ENCODE measurements at places on chromosomes 1 and 21. TPM values are rescaled to one million over a fixed set of nuclear protein-coding genes. Genes with fewer than 3 reads are reported as not detected.

Gene ZNF648
- not detected for total RNA-seq

Gene SLC25A34
- total RNA-seq = 1.1 TPM

Gene INSRR
- total RNA-seq = not detected

Gene DNAJC6
- 2.2 TPM for total RNA-seq

Gene CFHR1
- 0.22 TPM for total RNA-seq

Gene SRSF11
- total RNA-seq = 78.9 TPM

Gene WDR26
- 27.0 TPM for total RNA-seq

Gene TMIGD3
- total RNA-seq = not detected

Gene RPE65
- total RNA-seq = not detected

Gene HSPA6
- total RNA-seq = 1.7 TPM

Gene CDA
- total RNA-seq = 0.96 TPM

Gene CREG1
- total RNA-seq = 93.8 TPM

Gene LCE2A
- not detected for total RNA-seq

DNA sequence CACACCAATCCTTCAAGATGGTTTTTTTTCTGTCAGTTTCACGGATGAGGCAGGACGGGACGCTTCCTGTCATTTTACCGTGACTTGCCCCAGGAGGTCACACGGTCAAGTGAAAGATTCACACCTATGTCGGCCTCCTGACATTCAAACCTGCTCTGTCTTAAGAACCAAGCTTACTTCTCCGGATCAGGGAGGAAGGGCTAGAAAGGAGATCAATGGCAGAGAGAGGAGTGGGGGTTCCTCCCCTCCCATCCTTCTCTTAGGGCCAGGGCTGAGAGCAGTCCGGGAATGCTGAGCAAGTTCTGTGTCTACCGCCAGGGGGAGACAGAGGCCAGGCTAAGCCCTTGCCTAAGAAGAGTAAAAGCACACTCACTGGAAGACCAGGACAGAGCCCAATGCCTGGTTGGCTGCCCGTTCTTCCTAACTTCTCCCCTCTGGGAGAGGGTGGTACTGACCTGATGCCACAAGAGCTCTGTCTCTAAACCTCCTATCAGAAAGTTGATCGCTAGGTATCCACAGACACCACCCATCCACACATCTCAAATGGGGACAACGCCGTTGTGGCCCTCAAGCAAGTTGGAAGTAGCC, 1.1 kb upstream of the PPM1J start:
- DNase-seq = peak; percentile 84

GRCh38 chr1:9440261-9440660, 99.0 kb upstream of the SLC25A33 start:
- no peak for DNase-seq

DNA sequence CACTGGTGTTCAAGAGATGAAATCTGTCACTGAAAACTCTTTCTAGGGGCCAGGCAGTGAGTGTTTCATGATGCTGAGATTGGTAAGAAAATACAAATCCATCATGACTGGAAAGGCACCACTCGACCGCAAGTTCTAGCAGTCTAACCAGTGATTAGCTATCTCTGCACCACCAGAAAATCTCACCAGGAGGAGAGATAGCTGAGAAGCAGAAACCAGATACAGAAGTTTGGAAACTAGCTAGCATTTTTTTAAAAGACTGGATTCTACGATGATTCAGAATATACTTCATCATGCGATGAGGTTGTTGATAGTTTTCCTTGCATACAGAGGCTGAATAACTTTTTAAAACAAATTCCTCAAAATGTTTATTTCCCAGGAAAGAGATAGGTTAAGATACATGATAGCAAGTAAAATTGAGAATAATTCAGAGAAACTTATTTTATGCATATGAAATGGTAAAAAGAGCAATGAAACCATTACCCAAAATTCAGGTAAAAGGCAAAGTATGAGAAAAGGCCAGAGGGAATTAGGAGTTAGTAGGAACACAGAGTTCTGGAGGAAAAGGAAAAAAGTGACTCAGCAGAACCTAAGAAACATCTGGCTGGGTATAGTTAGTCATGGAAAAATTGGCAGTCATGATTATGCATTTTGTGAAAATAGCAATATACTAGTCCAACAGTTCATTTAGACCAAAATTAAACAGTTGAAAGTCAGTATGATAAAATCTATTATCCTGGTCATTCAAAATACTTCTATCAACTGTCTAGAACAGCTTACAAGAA, 3.3 kb upstream of the F3 start:
- DNase-seq = peak; percentile 46

- no peak for DNase-seq
Measured at GRCh38 chr1:47367651-47368050, 34.1 kb downstream of the CMPK1 start.

DNA sequence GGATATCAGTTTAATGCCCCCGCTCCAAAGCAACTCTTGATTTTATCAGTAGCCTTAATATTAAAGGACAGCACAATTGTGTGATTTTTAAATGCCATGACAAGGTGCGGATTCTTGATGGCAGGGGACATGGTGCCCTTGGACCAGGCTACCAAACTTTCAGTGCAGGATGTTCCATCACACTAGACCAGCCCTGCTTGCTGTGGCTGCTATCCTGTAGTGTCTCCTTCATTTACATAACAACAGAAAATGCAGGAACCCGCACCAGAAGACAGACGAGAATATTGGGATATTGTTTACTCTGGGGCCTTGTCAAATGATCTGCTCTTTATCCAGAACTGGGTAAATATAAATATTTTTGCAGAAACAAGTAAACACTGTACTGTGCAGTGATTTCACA, 229.3 kb upstream of the PKN2 start:
- DNase-seq = no peak

DNA sequence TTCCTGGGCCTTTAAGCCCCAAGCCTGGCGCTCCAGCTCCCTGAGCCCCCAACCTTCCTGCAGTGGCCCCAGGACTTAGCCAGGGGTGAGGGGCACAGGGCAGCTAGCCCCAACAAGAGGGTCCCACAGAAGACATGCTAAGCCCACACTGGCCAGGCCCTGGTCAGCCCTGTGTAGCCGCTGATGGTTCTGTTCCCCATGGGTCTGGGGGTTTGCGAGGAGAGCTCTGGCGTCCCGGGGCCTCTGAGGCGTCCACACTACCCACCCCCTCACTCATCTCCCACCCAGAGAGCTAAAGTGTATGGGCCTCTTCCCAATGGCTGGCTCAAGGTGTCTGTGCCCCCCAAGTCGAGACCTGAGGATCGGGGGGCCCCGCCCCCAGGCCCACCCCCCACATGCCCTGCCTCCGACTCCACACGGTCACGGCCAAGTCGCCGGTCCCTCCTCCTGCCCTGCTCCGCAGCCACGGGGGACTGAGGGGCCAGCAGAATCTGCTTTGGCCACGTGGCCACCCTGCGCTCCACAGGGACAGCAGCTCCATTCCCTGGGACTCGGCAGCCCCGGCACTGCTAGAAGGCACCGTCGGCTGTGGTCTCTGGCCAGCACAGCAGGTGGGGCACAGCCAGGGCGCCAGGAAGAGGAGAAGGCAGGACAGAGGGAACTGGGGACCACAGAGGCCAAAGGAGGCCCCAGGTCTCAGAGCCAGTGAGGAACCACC, 7.8 kb downstream of the TNFRSF18 start:
- no peak for DNase-seq

GRCh38 chr1:1210726-1211540, 3.0 kb downstream of the TNFRSF4 start:
- DNase-seq = no peak

- DNase-seq = no peak
Measured at GRCh38 chr1:232476538-232476950, 153.4 kb downstream of the SIPA1L2 start.

DNA sequence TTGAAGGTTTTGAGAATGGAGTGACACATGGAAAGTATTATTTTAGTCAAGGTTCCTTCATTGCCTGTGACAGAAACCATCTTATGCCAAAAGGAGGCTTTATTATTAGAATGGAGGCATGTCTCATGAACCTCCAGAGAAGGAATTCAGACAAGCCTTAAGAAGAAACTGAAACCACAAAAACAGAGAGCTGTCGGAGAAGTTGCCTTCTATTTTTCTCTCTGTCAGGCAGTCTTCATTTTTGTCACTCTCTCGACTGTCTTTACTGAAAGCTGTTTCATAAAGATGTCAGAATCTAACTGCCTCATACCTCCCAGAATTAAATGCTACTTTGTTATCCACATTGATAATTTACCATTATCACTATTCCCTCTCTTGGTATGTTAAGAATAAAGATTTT, 434.7 kb upstream of the ADGRL4 start:
- no peak for DNase-seq

DNA sequence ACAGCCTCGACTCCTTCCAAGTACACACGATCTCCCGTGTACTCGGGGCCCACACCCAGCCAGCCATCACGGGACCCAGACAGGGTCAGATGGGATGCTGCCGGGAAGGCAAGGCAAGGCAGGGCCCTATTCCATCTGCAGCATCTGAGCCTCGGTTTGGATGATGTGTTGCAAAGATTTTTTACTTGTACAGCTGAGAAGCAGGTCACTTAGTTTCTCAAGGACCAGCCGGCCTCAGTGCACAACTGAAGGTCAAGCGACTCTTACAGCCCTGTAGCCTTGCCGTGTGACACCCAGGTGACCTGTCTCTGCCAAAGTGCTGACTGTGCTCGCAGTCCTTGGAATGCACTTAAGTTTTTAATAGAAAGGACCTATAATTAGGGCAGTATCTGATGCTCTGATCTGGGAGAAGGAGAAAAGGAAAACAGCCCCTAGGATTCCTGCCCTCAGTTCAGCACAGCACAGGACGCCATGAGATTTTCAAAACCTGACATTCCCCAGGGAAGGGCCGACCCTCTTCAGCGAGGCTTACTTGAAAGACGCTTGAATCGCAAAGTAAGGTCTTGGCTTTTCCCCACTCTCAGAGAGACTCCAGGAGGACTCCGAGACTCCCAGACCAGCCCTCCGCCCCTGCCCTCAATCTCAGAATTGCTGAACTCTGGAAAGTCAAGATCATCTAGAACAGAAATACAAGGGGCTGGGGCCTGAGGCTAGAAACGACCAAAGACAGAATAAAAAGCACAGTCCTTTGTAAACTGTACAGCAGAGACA, 1.3 kb downstream of the GPR157 start:
- DNase-seq = no peak

GRCh38 chr1:209072481-209072880, 511.0 kb upstream of the CAMK1G start:
- DNase-seq = peak; percentile 58

GRCh38 chr1:190098107-190098506, 379.6 kb downstream of the BRINP3 start:
- no peak for DNase-seq

DNA sequence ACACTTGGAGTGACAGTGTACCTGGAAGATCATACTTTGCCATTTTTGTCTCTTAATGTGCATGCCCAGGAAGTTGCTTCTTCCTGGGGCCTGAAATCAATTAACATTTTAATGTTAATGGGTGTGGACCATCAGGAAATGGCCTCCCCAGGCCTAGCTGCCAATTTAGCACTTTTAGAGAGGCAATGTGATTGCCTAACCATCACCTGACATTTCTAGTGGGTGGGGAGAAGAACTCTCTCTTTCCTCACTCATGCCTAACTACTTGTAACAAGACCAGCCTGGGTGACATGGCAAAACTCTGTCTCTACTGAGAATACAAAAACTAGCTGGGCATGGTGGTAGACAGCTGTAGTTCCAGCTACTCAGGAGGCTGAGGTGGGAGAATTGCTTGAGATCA, 549.0 kb upstream of the RGS18 start:
- DNase-seq = no peak

DNA sequence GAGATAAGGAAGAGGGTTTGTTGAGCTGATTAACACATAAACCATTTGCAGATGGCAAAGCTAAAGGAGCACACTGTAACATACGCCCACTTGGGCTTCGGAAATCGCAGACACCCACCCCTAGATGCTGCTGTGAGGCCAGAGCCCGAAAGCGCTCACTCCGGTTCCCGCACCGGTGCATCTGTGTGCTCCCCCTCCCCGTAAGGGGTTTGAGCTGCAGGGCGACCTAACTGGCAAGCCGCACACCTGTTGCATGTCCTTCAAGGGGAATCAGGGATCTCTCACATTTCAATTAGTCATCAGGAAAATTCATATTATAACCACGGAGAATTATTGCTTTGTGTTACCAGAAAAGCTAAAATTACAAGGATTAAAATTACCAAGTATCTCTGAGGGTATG, 1.4 kb upstream of the CFH start:
- no peak for DNase-seq

DNA sequence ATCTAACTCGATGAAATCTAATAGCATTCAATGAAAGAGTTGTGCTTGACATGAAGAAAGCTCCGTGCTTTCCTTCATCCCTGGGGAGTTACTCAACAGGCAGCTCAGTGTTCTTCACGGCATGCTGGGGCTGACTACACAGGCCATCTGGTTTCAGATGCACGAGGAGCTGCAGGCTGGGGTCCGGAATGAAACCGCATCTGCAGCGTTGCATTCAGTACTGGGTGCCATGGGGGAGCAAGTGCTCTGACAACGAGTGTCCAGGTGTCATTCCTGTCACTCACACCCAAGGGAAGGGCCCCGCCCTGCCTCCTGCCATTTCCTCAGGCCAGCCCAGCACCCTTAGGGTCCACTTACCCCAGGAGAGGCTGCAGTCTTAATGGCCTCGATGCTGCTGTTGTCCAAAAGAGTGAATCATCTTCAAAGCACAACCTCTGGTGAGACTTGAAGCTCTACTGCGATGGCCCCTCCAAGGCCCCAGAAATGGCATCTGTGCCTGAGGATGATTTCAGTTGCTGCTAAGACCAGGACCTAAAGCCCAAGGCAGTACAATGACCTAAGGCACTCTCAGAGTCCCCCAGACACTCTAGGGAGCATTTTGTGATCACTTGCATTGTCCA, 61.4 kb downstream of the STUM start:
- DNase-seq = no peak

GRCh38 chr1:217881131-217881543, 250.0 kb downstream of the SPATA17 start:
- peak; percentile 11 for DNase-seq

DNA sequence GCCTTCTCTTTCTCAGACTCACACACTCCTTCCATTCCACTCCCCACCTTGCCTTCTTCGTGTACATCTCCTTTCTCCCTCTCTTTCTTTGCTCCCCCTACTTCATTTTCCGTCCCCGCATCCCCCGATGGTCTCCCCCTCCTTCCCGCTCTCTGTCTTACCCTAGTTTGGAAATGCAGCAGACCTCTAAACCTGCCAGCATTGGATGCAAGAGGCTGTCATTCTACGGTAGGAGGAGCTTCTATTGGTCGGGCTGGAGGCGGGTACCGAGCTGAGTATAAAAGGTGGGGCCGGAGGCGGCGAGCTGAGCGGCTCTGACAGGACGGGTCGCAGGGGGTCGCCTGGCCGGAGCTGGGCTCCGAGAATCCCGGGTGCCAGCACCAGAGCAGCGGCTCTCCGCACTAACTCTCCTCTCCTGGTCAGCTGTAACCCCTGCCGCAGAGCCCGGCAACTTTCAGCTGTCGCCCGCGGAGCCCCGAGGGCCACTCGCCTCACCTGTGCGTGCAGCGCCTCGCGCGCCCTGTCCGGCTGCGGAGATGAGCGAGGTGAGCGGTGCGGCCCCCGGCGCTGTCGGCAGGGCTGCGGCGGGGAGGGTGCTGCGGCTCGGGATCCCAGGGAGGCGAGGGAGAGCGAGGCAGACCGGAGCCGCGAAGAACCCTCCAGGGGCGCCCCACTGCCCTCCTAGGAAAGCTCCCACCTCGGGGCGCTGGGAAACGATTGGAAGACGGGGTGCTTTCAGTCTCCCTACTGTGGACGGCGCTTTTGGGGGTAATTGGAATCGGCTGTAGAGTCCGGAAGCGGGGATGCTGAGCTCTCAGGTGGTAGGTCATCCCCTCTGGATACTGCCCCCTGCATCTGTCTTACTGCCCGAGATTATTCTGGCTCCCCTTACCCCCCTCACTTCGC, at the start of gene PCP4L1:
Gene PCP4L1 (plus strand): TSS at position 307 of the 906 bp plus-strand sequence. CDS start 230 bp downstream, at position 537.
- no peak for DNase-seq

All from A172 (cell line).